Fibroblast of skin of scalp (primary cell): ENCODE measurements at places on chromosomes 11 and 22.

DNA sequence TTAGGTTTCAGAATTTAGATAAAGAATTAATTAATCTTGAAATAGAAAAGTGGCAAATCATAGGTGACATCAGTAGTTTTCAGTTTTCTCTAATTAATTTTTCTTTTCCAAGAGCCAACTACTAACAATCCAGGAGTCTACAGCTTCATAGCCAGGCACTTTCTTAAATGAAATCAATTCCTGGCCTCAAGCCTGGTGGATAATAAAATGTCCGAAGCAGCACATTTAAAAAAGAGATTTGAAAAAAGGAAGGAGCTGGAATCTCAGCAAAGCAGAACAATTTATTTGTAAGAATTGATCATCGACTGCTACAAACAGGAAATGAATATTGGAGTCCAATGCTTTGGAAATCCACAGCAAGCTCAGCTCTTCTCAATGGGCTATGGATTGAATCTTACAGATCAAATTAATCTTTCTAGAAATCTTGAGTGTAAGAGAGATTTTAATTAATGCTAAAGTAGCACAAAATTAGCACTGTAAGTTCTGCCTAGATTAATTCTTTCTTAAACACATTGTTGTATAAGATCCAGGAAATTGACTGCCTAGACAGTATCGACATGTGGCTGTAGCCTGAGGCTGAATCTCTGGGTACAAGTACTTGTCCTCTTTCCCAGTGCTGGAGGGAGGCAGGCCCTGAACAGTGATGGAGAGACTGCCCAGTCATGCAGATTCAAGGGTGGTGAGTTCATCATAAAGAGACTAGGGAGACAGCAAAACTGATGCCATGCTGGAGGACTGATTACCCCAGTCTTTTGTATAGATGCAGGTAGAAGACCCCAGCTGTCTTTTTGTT is 167.8 kb upstream of the POU2AF2 start:
- no peak for DNase-seq

DNA sequence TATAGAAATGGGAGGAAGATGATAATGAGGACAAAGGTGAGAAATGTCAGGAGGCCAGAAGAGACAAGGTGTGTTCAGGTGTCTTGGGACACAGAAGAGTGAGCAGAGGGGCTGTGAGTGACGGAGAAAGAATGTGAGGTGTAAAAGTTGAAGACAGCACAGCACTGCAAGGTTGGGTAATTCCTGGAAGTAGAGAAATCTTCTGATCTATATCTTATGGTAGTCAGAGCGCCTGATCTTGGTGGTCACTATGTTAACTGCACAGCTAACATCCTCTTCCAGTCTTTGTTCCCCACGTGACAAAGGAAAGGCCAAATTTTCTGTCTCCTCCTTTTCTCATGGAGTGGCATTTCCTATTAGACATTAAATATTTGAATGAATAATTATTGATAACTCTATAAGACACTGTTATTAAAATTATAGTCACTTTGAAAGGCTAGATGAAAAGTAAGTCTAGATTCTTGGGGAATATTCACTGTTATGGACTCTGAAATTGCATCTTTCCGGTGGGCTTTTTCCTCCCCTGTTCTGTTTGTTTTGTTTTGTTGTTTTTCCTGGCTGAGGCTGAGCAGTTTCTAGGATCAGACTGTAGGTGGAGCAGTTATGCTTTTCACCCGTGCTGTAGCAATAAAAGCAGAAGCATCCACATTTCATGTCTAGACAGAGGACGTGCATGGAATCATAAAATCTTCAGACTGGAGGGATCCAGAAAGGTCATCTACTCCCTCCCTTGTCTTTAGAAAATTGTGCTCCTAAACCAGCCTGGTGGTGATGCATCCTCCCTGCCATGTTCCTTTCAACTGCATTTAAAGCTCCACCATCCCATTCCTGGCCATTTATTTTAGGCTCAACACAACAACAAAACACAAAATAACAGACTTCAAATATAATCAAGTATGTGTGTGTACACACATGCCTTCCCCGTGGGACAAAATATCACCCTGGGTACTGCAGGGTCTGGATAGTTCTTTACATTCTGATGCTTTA is 26.6 kb downstream of the SC5D start:
- DNase-seq, result peak; percentile 55

DNA sequence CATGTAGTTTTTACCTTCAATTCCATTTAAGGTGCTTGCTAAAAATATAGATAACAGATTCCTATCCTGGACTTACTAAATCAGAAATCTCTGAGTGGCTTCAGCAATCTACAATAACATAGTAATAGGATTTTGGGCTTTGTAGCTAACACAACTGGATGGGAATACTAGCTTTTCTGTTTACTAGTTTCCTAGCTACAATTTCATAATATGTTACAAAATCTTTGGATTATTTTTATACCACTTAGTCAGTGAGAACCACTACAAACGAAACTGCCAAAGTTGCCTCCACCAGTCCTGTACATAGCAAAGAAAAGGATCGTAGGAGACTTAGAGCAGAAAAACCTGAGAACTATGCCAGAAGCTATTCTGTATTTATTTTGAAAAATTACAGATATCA is 87.7 kb upstream of the ANO3 start:
- DNase-seq, result no peak

- no peak for DNase-seq
Measured at GRCh38 chr11:2265396-2265795, 5.0 kb downstream of the ASCL2 start.

GRCh38 chr11:113507341-113507740 is 32.1 kb upstream of the DRD2 start:
- no peak for DNase-seq

DNA sequence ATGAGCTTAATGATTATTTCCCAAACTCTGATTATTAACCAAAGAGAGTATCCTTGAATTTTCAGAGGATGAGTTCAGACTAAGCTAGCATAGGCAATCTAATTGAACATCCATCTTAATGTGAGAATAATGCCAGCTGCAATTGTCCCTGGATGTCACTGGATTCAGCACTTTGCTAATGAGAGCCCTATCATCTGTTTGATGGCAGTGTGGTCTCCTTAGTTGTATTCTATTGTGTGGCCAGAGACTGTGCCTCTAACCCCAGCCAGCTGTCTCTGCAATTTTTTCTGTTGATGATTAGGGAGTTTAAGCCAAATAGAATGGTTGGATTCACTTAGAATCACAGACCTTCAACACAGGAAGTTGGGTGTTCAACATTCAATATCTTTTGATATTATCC is 1249.5 kb downstream of the FAM181B start:
- DNase-seq, result no peak
